ENCODE measurements at places on chromosomes 12 and 14.

GRCh38 chr12:30361145-30361544 lies 334.5 kb downstream of the IPO8 start:
- DNase-seq = no peak

DNA sequence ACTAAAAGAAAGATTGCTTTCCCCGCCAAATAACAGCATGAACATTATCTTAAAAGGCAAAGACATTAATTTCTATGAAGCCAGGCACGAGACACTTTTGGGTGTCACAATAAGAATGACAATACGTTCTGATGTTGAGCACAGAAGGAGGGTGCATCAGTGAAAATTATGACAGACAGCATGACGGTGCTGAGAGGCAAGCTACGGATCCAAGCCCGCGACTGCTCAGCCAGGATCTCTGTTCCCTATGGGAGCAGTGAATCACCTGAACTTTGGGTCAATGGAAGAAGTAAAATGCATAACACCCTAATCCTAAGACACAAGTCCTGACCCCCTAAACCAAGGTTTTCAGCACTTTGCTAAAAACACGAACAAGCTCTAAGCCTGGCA lies 51.7 kb downstream of the SLC25A47 start:
- no peak for DNase-seq

GRCh38 chr14:74083784-74084276 lies 423 bp downstream of the ALDH6A1 start:
- DNase-seq = no peak

GRCh38 chr14:54169254-54169924 lies 212.8 kb upstream of the BMP4 start:
- DNase-seq = no peak

- DNase-seq = peak; percentile 45
Measured at GRCh38 chr12:108950991-108951739, 69.7 kb downstream of the SVOP start.

DNA sequence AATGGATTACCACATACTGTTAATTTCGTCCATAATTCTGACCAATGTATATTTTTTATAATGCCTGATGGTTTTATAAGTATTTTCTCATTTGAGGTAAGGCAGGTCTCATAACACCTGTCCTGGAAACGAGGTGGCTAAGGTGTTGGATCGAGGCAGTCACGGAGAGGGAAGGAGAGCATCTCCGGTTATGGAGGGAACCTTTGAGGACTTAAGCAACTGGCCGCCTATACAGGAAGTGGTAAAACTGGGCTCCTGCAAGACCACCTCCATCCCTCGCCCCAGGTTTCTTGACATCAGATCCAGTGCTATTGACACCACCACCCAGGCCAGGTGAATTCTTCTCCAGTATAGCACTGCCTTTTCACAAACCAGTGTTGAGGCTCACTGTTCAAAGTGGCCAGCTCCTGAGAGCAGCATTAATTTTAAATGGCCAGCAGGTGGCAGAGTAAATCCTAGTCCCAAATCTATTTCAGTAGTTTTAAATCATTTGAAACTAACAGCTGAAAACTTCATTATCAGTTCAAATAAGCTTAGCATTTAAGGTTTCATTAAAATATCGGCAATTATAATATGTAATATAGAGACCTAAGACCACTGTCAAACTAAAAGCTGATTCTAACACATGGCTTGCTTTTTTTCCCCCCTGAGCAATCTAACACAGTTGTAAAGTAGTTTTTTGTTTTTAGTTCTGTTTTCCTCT lies 100.8 kb downstream of the PPM1A start:
- DNase-seq = no peak

- DNase-seq = no peak
Measured at GRCh38 chr12:116226026-116226425, 51.5 kb downstream of the MED13L start.

- no peak for DNase-seq
Measured at GRCh38 chr14:90332271-90332584, 487 bp upstream of the NRDE2 start.

- DNase-seq = no peak
Measured at GRCh38 chr14:58637040-58637390, 747 bp upstream of the DACT1 start.

DNA sequence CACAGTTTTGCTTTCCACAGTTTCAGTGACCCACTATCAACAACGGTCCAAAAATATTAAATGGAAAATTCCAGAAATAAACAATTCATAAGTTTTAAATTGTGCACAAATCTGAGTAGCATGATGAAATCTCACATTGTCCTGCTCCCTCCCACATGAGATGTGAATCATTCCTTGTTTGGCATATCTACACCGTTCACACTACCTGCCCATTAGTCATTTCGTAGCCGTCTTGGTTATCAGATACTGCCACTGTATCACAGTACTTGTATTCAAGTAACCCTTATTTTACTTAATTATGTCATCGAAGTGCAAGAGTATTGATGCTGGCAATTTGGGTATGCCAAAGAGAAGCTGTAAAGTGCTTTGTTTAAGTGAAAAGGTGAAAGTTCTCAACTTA lies 145.3 kb downstream of the SLC5A8 start:
- no peak for DNase-seq

- DNase-seq = no peak
Measured at GRCh38 chr12:59294221-59294620, 301.6 kb upstream of the SLC16A7 start.

- DNase-seq = no peak
Measured at GRCh38 chr12:59651229-59651920, 55.5 kb downstream of the SLC16A7 start.

DNA sequence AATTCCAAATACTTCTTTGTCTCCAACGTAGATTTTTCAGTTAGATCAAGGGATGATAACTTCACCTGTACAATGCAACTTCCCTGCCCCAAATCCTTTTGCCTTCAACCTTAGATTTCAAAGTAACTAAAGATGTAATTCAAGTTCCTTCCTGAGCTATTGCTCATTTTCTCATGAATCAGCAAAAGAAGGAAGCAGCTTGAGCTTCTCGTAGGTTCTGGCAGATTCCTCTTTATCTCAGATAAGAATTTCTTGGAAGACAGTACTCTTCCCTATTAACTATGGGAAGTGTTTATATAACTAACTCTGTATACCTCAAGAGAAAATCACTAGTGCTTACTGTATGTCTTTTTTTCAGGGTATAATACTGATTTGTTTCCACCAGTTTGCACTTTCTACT lies 203.8 kb downstream of the RASSF9 start:
- no peak for DNase-seq

- no peak for DNase-seq
Measured at GRCh38 chr14:34665785-34666435, 36.0 kb upstream of the SNX6 start.

GRCh38 chr12:5567016-5567725 lies 135.3 kb downstream of the NTF3 start:
- DNase-seq = no peak

DNA sequence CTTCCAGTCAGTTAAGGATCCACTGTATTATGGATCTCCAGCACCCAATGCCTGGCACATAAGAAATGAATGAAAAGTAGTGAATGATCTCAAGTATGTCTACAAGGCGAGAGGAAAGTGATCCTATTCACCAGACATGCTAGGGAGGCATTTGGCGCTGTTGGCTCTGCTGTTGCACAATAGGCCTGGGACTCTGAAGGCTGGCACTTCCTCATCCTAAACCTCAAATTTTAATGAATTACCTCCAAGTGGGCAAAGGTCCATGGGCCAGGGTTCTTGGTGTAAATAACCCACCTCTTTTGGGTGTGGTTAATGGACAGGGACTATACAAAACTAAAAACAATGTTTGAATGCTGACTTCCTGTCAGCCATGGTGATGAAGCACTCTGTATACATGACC lies 173.4 kb upstream of the PZP start:
- no peak for DNase-seq

- DNase-seq = no peak
Measured at GRCh38 chr12:85405262-85405661, 125.2 kb downstream of the ALX1 start.

DNA sequence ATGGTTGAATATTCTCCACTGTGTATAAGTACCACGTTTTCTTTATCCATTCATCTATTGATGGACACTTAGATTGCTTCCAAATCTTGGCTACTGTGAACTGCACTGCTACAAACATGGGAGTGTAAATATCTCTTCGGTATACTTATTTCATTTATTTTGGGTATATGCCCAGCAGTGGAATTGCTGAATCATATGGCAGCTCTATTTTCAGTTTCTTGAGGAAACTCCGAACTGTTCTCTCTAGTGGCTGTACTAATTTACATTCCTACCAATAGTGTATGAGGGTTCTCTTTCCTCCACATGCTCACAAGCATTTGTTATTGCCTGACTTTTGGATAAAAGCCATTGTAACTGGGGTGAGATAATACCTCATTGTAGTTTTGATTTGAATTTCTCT lies 623.1 kb upstream of the LRFN5 start:
- DNase-seq = no peak

DNA sequence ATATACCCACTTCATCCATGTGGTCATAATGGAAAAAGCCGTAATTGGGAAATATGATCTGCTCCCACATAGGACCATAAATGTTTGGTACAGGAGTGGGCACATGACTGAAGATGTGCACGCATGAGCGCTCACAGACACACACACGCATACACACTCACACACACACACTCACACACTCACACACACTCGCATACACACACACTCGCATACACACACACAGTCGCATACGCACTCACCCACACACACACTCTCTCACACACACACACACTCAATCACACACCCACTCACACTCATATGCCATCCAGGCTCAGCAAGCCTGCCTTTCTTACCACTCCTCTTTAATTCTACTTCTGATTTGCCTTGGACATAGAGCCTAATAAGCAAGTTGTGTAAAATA lies 45.6 kb upstream of the EGLN3 start:
- DNase-seq = no peak

DNA sequence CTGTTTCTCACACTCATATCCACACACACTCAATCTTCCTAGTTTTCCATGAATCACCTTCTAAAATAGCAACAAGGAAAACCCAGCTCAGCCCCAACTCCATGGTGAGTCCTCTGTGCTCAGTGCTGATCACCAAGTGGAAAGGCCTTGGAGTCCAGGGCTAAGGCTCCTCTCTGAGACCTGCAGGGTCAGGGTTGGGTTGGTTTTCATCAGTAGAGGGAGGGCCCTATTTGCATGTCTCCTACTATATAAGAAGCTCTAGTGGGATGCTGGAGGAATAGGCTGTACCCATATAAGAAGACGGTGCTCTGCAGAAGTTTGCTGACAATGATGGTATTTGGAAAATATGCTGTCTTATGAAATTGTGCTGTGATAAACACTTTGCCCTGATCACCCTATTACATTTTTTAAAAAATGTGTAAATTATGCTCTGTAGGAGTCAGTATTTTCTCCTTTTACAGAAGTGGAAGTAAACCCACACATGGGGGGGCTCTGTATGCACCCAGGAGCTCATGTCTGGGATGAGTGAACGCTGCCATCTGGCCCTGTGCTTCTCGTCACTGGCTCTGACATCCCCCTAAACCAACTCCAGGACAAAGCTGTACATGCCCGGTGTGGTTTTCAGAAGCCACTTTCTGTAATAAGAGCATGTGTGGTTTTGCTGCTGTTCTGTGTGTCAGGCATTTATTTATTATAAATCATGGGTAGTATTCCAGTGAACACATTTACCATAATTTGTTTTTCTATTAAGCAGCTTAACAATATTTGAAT lies 536.3 kb downstream of the TMEM121 start:
- DNase-seq = no peak

DNA sequence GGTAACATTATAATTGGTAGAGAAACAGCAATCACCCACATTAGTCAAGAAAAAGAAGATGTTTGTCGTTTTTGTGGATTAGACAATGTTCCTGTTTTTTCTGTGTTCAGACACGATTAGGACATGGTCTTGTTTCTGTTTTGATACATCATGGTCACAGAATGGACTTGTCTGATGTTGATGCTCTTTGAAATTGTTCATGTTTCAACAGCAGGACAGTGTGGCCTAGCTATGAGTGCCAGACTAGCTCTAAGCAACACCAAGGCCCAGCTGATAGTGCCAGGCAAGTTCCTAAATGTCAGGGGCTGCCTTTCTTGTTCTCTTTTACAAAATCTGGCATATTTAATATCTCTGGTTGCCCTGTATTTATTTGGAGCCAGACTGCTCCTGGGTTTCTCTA lies 40.9 kb upstream of the TOMM20L start:
- no peak for DNase-seq

DNA sequence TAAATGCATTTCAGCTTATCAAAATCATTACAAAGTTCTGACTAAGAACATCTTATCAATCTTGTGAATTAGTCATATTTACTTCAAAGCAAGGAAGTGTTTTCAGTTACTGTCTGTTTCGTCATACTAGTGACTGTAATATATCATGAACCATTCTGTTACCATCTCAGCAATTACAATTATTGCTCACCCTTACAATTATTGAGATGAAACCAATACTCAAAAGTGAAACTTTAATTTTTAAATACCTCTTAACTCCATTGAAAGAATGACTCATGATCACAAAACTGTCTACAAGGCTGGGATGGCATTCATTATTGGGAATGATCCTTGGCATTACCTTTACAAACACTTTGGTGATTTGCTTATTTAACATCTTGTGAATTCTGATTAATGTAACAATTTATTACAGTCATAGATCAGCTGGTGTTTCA lies 90.3 kb downstream of the RPS6KA5 start:
- DNase-seq = no peak

DNA sequence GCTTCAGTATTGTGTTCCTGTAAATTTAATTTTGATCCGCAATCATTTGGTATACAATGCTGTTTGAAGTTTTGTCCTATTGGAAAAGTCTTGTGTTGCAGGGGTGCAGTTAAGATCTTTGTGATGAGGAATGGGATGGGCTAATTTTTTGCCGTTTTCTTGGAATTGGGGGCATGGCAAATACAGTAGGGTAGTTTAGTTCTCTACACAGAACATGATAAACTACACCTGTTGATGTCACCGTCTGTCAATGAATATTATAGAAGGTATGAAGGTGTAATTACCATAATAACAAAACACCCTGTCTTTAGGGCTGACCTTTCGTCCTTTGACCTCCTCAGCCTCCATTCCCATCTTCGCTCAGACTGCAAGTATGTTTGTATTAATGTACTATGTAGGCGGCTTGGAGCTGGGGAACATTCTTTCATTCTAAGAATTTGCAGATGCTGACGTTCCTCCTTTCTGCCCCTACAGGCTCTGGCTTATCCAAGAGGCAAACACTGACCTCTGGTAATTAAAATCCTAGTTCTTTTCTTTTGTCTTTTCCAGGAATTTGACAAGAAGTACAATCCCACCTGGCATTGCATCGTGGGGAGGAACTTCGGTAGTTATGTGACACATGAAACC lies 1.7 kb downstream of the DYNLL1 start:
- DNase-seq = no peak

GRCh38 chr12:88876857-88877256 lies 296.6 kb upstream of the KITLG start:
- DNase-seq = no peak

- no peak for DNase-seq
Measured at GRCh38 chr12:38156497-38157245, 159.9 kb upstream of the ALG10B start.

DNA sequence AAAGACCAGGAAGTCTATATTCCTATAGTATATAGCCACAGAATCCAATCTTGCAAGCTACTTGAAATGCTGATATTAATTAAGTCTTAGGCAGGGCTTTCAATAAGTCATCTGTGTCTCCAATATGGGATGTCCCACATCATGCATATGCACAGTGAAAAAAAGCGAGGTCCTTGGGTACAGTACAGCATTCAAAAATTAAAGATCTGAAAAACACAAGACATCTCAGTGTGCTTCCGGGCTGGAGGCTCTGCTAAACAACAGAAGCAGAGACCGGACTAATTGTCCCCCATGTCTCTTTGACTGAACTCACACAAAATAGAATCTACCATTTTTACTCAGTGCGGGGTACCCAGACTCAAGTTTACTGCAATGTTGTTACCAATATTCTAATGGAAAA lies 156.0 kb downstream of the DAD1 start:
- DNase-seq = no peak

- DNase-seq = no peak
Measured at GRCh38 chr14:100525615-100526014, 61.6 kb downstream of the BEGAIN start.
